Right lung (tissue), 10 donors: ENCODE measurements at places on chromosomes 7 and 10. TPM values are rescaled to one million over a fixed set of nuclear protein-coding genes. Genes with fewer than 3 reads are reported as not detected.

DNA sequence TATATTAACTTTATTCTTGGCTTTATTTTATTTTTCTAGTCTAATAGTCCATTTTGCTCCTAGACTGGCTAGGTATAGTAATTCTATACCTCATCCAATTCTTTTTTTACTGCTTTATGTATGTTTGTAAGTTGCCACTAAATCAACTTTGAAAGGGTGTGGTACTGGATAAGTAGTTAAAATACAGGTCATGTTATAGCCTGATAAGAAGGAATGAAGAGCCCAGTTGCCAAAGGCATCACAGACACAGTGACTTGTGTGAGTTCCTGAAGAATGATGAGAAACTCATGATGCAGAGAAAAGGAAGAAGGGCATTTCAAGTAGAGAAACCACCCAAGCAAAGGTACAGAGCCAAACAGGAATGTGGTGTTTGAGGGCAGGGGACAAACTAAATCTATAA lies 27.3 kb downstream of the NAPEPLD start:
- DNase-seq = no peak

- DNase-seq = no peak
Measured at GRCh38 chr10:77898323-77899079, 28.1 kb downstream of the DLG5 start.

- no peak for DNase-seq
Measured at GRCh38 chr10:4255751-4256150, 470.7 kb upstream of the KLF6 start.

DNA sequence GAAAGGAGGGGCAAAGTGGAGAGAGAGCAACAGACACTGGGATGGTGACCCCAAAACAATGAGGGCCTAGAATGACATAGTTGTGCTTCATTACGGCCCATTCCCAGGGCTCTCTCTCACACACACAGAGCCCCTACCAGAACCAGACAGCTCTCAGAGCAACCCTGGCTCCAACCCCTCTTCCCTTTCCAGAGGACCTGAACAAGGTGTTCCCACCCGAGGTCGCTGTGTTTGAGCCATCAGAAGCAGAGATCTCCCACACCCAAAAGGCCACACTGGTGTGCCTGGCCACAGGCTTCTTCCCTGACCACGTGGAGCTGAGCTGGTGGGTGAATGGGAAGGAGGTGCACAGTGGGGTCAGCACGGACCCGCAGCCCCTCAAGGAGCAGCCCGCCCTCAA lies 20.7 kb downstream of the PRSS2 start:
- DNase-seq = no peak

NOS3 gene
- polyA plus RNA-seq = 11.3 TPM

ITIH2 gene
- polyA plus RNA-seq = 12.6 TPM

DNA sequence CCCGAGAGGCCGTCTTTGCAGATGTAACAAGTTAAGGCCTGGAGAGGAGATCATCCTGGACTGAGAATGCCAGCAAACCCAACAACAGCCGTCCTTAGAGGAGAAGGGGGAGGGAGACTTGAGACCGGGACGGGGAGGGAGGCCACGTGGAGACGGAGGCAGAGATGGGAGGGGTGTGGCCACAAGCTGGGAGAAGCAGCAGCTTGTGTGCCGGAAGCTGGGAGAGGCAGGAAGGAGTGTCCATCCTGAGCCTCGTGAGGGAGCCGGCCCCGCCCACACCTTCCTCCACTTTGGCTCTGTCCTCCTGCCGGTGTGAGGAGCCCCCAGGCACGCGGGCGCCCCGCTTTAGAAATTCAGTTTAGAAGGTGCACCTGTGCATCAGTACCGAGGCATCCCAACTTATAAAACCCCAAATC lies 95.7 kb downstream of the DNAJB6 start:
- no peak for DNase-seq

SNX8 gene
- polyA plus RNA-seq = 25.0 TPM

DNA sequence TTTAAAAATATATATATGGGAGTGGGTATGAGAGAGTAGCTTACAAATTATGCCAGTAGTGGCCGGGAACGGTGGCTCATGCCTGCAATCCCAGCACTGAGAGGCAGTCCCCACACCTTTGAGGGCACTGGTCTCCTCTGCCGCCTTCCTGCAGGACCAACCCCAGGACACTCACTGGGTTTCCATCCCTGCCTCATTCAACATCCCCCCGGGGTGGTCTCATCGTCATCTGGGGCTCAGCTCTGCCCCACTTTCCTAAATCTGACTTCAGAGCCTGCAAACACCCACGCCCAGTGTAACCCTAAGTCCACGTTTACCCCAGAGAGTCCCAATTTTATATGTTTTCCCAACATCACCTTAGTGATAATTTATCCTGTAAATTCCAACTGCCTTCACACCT lies 96.5 kb downstream of the DIP2C start:
- no peak for DNase-seq

PNLIPRP3 gene
- not detected for polyA plus RNA-seq

DNA sequence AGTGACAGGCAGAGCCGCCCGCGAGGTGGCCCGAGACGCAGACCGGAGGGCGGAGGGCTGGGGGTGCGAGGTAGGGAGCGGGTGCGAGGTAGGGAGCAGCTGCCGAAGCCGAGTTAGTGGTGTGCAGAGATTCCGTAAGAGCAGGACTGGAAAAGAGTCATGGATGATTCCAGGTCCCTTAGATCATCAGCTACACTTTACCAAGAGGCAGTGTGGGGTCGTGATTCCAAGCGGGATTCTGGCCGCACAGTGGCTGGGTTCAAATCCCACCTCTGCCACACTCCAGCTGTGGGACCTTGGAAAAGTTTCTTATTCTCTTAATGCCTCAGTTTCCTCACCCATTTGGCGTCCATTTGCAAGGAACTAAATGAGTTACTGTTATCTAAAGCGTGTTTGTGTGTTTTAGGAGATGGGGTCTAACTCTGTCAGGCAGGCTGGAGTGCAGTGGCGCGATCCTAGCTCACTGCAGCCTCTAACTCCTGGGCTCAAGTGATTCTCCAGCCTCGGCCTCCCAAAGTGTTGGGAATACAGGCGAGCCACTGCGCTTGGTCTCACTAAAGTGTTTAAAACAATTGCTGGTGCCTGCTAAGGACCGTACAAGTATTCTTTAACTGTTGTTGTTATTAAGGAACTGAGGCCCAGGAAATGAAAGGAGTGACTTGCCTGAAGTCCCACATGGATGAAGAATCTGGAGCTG lies 1.1 kb downstream of the NDUFB2 start:
- no peak for DNase-seq

- no peak for DNase-seq
Measured at GRCh38 chr7:97513326-97513725, 218.6 kb upstream of the TAC1 start.

- no peak for DNase-seq
Measured at GRCh38 chr10:1539216-1539615, 198.1 kb downstream of the ADARB2 start.

DNA sequence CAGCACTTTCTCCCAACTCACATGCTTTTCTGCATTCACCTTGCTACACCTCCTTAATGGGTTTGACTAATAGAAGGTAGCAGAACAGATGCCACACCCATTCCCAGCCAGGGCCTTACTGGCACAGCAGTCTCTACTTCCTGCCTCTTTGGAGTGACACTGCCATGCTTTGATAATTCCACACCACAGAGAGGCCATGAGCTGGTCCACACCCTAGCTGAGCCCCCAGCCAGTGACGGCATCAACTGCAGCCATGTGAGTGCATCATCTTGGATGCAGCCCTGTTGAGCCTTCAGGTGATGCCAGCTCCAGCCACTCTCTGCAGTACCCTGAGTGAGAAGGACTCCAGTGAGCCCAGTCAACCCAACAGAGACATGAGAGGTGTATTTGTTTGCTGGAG lies 27.5 kb upstream of the EZH2 start:
- no peak for DNase-seq

KIF20B gene
- polyA plus RNA-seq = 20.5 TPM

- no peak for DNase-seq
Measured at GRCh38 chr7:84230491-84230890, 35.9 kb upstream of the SEMA3A start.

GJC3 gene
- 1.0 TPM for polyA plus RNA-seq

DNA sequence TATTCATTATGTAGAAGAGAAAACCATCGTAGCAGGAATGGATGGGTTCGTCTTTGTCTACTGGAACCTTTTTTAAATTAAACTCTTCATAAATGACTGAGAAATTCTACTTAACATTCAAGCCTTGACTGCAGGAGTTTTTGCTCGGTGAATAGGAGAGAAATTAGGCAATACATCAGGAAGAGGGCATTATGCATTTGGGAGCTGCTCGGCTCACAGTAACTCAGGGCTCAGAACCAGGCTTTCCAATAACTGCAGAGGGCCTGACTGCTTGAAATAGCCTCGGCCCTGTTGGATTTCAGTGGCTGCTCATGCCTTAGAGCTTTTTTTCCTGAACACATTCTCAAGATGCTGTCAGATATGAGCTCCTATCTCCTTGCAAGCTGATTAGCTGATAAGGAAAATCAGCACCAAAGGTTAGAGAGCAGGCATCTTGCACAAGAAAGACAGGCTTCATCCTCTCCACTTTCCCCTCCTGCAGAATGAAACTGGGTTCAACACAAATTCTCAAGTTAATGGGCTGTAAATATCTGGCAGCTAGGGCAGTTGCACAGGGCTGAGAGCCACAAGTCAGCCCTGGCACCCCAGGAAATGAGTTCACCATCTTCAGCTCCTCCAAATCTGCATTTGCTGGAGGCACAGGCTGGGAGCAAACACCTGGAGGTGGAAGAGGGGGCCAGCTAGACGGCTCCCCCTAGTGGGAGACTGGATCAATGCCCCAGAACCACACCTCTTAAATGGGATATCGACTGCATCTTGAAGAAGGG lies 24.3 kb downstream of the TECTB start:
- no peak for DNase-seq

GRCh38 chr7:28005075-28005846 lies 175.3 kb downstream of the JAZF1 start:
- DNase-seq = no peak

GRCh38 chr7:103423467-103424179 lies 22.4 kb downstream of the SLC26A5 start:
- DNase-seq = no peak
